Stromal cell of bone marrow (primary cell): ENCODE measurements at places on chromosomes 6 and 20.

- peak; percentile 57 for DNase-seq
Observed at GRCh38 chr6:2021713-2022125, 223.7 kb downstream of the GMDS start.

DNA sequence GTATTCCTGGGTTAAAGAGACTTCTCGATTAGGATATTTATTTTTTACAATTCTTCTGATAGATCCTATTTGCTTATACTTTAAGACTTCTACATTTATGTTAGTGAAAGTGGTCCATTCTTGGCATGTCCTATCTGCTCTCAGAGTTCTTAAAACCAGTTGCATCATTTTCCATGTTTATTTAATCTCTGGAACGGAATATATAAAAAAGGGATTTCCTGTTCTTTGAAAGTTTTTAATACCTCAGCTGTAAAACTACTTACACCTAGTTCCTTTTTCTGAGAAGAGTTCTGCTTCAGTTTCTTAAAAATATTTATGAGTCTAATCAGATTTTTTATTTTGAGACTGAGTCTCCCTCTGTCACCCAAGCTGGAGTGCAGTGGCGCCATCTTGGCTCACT, 18.0 kb upstream of the MYL9 start:
- no peak for DNase-seq

DNA sequence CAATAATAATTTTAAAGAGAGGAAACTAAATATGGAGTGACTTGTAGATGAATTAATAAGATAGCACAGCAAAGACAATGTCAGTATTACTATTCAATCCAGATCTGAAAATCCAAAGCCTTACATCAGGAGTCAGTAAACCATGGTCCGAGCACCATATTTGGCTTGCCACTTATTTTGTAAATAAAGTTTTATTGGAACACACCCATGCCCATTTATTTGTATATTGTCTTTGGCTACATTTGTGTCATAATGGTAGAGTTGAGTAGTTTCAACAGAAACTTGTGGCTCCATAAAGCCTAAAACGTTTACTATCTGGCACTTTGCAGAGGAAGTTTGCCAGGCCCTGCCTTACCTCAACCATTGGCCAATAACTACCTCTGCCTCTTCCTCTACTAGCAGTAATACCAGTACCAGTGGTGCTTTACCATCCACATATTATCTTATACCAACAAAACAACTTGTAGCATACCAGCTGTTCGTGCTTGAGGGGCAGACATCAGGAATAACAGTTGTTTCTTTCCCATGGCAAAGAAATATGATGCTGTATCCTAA, 51.8 kb upstream of the SYNJ2 start:
- no peak for DNase-seq

- peak; percentile 53 for DNase-seq
Observed at GRCh38 chr6:30687659-30688431, 1.4 kb upstream of the PPP1R18 start.

DNA sequence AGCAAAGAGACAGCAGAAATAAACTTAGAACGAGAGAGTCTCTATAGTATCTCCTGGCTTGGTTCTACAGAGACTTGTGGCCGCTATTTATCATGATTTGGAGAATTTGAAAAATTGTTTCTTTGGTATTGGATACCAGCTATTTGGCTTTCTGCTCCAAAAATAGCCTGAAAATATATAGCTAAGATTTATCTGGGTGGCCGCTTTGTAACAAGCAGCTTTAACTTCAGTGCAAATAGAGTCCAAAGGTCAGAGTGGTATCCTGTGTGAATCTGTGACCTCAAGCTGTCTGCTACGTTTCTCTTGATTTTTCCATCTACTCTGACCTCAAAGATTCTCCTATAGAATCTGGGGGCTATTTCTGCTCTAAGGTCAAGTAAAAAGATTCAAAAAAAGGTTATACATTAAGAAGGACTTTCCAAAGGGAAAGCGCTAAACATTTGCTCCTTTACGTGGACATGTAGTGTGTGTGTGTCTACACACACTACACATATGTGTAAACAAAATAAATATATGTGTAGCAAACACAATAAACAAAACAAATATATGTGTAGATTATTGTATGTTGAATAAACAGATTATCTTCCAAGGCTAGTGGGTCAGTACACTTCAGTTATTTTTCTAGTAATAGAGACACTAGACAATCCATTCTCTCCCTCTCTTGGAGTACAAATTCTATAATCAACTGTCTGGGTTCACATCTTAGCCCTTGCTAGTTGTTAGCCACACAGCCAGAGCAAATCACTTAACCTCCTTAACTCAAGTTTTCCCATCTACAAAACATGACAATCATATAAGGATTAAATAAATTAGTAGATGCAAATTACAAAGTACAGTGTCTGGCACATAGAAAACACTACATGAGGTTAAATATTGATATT, 40.8 kb downstream of the CHD6 start:
- no peak for DNase-seq

- DNase-seq = peak; percentile 27
Observed at GRCh38 chr20:37226889-37227288, 34.7 kb downstream of the GHRH start.

DNA sequence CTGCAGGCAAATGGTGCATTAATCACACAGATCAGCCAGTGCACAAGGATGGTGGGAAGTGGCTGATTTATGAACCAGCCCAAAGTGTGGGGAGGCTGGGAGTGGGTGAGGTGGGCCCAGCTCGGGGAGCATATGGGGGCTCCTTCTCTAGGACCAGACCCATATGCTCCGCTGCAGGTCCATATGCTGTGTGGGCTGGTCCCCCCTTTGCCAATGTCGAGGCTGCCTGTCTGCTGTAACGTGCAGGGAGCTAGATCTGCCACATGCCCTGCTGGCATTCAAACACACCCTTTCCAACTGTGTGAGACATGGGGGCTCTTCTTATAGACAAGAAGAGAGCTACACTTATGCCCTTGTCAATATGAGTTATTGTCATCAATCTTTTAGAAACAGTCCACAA, 566.3 kb downstream of the DHX35 start:
- no peak for DNase-seq

GRCh38 chr20:1660246-1660645, 2.7 kb upstream of the SIRPG start:
- no peak for DNase-seq

DNA sequence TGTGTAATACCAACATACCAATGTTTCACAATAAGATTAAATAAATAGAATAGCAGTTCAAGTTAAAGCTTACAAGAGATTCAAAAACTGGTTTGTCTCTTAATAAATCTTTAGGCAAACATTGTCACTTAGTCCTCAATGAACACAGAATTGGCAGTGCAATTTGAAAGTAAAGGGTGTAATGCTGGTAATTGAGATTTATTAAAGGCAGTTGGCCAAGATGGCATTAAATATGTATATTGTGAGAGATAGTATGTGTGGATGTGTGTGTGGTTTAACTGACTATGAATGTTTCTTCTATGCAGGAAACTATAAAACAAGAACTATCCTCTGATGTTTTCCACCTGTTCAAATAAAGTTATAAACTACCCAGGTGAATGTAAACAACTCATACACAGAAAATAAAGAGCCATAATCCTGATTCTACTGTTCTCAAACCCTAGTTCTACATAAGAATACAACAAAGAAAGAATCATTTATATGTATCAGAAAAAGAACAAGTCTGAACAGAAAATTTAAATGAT, 267.9 kb upstream of the PTCHD4 start:
- no peak for DNase-seq

- no peak for DNase-seq
Observed at GRCh38 chr6:27672113-27672799, 199.4 kb upstream of the ZNF184 start.

GRCh38 chr20:51098284-51098810, 75.4 kb upstream of the KCNG1 start:
- DNase-seq = no peak

DNA sequence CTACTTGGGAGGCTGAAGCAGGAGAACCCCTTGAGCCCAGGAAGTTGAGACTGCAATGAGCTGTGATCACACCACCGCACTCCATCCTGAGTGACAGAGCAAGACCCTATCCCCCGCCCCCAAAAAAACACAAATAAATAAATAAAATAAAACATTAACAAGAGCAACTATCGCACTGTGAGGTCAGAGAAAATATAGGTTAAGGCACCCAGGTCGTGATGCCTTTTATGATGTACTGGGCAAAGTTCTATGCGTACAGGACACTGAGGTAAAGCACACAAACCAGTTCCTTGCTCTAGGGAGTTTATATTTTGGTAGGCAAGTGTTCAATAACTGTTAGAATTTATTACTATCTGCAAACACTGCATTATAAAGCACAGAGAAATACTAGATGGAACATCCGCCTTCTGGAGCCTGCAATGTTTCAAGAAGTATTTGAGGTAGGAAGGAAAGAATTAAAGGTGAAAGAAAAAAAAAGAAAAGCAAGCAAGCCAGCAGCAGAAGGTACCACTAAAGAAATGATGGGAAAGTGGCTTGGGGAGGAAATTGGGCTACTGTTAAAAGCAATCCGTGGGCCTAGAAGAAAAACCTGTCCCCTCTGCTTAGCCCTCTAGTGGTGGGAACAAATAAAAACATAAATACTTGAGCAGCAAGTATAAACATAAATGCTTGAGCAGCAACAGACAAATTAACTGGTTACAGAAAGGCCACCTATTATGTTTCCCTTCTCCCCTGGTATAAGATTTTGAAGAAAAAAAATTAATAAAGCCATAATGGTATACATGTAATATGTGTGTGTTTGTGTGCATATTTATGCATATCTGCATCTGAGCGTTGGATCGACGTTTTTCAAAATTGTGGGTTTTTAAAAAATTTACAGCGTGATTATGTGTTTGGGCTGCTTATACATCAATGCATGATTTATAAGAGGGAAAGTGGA, 128.0 kb downstream of the PHACTR1 start:
- DNase-seq = peak; percentile 7

DNA sequence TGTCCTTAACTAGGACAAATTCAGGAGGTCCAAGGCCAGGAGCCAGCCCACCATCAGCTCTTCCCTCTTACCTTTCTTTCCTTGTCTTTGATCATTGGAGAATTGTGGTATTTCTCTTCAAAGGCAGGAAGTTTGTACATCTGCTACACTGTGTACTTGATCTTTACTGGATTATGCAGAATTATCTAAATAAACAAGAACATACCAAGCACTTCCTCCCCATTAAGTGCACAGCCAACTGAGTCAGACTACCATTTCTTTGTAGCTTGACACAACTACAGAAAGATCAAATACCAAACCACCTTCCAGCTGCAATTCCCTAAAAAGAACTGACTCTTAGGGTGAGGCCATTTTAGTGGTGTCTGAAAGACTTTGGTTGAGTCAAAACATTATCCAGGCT, 195.1 kb downstream of the HDGFL1 start:
- DNase-seq = no peak

DNA sequence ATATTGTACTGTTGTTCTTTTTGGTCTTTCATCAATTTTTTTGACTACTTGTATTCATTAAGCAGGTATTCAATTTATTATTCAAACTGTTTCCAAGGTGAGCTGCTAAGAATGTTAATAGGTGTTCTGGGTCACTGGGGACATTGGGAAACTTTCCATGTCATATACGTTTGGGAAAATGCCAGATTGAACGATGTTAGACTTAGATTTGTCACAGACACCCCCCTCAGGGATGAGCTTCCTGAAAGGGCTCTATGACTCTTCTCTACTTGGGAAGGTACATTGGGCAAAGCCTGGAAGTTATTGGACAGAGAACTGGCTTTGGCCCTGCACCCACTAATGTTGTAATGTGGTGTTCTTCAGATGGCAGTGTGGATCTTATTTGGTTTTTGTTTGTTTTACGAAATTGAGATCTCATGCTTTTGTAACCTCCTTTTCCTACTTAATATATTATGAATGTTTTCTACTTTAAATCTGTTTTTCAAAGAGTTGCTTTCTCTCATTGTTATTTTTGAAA, 42.1 kb downstream of the PLCB4 start:
- no peak for DNase-seq

GRCh38 chr6:77290798-77291197, 172.5 kb downstream of the HTR1B start:
- DNase-seq = no peak

DNA sequence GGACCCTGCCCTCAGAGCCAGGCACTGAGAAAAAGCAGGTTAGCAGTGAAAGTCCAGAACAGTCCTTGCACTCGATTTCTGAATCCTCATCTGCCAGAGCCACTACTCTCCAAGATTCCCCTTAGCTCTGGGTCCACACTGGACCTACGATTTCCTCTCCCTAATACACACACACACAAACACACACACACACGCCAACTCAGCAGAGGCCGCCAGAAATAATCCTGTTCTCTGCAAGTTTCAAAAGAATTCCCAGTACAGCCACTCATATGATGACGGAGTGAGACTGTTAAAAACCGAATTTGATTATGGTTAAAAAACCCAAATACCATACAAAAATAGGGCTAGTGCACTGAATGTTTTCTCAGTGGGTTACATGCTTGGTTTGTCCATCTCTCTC, 90.8 kb downstream of the GMPR start:
- no peak for DNase-seq

DNA sequence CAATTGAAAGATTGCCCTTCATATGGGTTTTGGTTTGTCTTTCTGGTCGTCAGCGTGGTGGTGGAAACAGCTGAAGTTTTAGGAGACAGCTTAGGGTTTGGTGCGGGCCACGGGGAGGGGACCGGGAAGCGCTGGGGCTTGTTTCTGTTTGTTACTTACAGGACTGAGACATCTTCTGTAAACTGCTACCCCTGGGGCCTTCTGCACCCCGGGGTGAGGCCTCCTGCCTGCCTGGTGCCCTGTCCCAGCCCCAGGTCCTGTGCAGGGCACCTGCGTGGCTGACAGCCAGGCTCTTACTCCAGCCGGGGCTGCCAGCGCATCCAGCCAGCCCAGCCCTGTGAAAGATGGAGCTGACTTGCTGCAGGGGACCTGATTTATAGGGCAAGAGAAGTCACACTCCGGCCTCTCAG, 22.8 kb downstream of the NPEPL1 start:
- no peak for DNase-seq

GRCh38 chr6:2448826-2449571, 203.6 kb upstream of the GMDS start:
- peak; percentile 81 for DNase-seq

GRCh38 chr6:97292671-97293070, 9.7 kb upstream of the MMS22L start:
- DNase-seq = peak; percentile 8

DNA sequence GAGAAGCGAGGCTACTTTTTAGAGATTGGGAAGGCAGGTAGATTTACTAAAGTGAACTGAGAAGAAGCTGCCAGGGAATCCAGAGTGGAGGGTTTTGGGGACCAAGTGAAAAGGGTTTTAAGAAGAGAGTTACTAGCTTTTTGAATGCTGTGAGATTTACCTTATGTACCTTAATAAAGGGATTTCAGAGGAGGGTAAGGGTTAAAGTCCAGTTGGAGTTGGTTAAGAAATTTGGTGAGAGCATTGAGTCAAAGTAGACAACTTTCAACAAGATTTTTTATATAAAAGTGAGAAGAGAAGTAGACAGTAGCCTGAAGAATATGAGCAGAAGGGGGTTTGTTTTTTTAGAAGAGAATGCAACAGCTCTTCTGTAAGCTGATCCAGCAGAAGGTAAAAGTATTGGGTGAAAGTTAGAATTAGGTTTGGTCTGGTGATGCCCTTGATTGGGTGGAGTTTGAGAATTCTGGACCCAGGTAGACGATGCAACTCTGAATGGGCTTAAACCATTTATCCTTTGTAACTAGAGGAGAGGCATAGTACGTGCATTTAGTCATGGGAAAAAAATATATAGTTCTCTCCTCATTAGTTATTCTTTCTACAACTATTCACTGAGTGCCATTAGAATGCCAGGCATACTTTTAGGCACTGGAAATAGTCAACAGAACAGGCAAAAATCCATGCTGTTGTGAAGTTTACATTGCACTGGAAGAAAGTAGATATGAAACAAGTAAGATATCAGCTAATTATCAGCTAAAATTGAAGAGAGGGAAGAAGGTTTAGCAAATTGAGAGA, 44.8 kb downstream of the ATRN start:
- DNase-seq = no peak

GRCh38 chr6:11532097-11532496, 5.5 kb upstream of the TMEM170B start:
- DNase-seq = no peak
